ENCODE measurements at places on chromosomes 3 and 15. TPM values are rescaled to one million over a fixed set of nuclear protein-coding genes. Genes with fewer than 3 reads are reported as not detected.

EPHB3 gene
- total RNA-seq, result not detected

GRCh38 chr3:195270079-195270816 is 711 bp downstream of the XXYLT1 start:
- peak; percentile 81 for DNase-seq
- peaks cover 7% of the 10 kb centered on the region for H3K36me3 ChIP-seq
- H3K4me3 ChIP-seq, result peak overlapping the region; percentile 88
- no peaks in the 10 kb centered on the region for H3K27me3 ChIP-seq
- peak overlapping the region; percentile 69 for H3K27ac ChIP-seq

- H3K27ac ChIP-seq, result no peak overlapping the region
- H3K27me3 ChIP-seq, result peaks cover 6% of the 10 kb centered on the region
- H3K4me1 ChIP-seq, result no peaks in the 10 kb centered on the region
- H3K36me3 ChIP-seq, result no peaks in the 10 kb centered on the region
- DNase-seq, result no peak
- H3K4me3 ChIP-seq, result no peak overlapping the region
Measured at GRCh38 chr3:133237380-133237779, 162.5 kb upstream of the BFSP2 start.

ROPN1 gene
- total RNA-seq, result not detected

DNA sequence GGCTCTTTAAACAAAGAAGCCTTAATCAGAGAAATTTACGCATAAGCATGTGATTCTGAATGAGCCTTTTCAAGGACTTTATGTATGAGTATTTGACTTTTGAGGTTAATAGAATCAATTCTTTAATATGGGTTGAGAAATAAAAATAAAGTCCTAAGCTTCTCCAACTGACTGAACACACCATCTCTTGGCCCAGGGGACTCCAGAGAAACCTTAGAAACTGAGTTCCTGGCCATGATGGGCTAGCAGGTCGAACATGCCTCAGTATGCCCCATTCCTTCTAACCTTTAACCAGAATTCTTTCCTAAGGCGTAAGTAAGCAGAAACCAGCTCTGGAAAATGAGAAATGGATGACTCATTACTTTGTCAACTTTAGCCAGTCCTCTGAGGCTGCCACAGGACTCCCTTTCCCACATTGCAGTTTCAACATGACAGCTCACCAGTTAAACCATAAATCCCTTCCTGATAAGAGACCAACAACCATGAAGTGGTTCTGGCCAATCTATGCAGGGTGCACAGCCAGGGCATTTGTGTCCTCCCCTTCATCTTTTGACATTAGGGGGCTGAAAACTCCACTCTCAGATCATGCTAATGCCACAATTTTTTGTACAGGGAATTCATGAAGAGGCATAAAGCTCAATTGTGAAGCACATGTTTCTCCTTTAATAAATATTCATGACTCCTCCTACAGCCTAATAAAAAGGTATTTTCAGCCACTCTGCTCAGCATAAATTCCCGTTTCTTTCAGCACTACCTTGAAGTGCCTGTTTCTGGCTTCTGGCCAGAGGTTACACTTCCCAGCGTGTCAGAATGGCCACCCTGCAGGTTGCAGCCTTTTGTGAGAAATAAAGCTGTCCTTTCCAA is 33.3 kb downstream of the TM4SF18 start:
- no peak overlapping the region for H3K27ac ChIP-seq
- H3K27me3 ChIP-seq, result peaks cover 45% of the 10 kb centered on the region
- DNase-seq, result peak; percentile 49
- H3K36me3 ChIP-seq, result no peaks in the 10 kb centered on the region
- no peak overlapping the region for H3K4me3 ChIP-seq
- peaks cover 4% of the 10 kb centered on the region for H3K4me1 ChIP-seq

DNA sequence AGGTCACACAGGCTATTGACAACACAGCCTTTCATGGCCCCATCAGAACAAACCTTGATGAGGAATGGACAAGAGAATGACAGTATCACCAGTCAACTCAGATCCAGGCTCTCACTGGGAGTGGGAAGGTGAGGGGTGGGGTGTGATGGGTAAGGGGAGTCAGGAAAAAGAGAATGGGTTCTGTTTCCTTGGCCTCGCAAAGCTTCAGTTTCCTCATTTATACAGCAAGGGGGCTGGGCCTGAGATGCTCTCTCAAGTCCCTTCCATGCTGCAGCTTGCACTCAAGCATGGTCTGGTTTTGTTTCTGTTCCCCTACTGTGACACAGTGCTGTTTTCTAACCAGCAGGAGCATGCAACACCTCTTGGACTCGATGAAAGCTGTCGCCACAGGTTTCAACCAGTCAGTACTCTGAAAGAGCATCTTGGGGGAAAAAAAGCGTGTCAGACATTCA is 65.7 kb upstream of the IL12A start:
- H3K27me3 ChIP-seq, result peaks cover 14% of the 10 kb centered on the region
- no peak overlapping the region for H3K27ac ChIP-seq
- H3K4me1 ChIP-seq, result no peaks in the 10 kb centered on the region
- DNase-seq, result no peak

DNA sequence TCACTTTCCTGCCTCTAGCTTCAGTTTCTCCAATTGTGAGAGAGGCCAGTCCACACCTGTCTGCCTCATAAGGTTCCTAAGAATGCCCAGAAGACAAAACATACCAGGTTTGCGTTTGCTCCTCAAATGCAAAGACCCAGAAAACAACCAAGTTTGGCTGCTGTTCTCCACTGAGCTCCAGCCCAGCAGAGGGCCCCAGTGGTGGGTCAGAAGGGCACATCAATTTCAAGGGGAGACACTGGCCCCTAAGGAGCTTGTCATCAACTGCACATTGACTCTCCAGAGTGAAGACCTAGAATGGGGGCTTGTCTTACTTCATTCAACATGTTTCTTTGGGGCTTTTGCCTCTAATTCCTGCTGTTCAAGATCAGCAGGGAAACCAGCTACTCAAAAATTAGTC is 127.9 kb upstream of the SLC6A11 start:
- H3K4me3 ChIP-seq, result no peak overlapping the region
- H3K36me3 ChIP-seq, result no peaks in the 10 kb centered on the region
- DNase-seq, result no peak
- no peak overlapping the region for H3K27ac ChIP-seq
- H3K4me1 ChIP-seq, result no peaks in the 10 kb centered on the region

ZMYND10 gene
- 1.3 TPM for total RNA-seq

GRCh38 chr15:41987246-41987924 is 15.0 kb upstream of the EHD4 start:
- no peaks in the 10 kb centered on the region for H3K27me3 ChIP-seq
- no peak for DNase-seq
- no peak overlapping the region for H3K4me3 ChIP-seq
- no peak overlapping the region for H3K27ac ChIP-seq
- no peaks in the 10 kb centered on the region for H3K36me3 ChIP-seq
- H3K4me1 ChIP-seq, result no peaks in the 10 kb centered on the region

- H3K27ac ChIP-seq, result no peak overlapping the region
- DNase-seq, result no peak
- no peaks in the 10 kb centered on the region for H3K4me1 ChIP-seq
- peaks cover 15% of the 10 kb centered on the region for H3K36me3 ChIP-seq
Measured at GRCh38 chr3:184887574-184887973, 75.6 kb downstream of the VPS8 start.

USF3 gene
- total RNA-seq, result 12.9 TPM

- H3K27me3 ChIP-seq, result peaks cover 46% of the 10 kb centered on the region
- peaks cover 3% of the 10 kb centered on the region for H3K36me3 ChIP-seq
- H3K27ac ChIP-seq, result no peak overlapping the region
- H3K4me3 ChIP-seq, result no peak overlapping the region
- H3K4me1 ChIP-seq, result peaks cover 11% of the 10 kb centered on the region
Measured at GRCh38 chr3:184375747-184376461, 2.1 kb downstream of the THPO start.

DNA sequence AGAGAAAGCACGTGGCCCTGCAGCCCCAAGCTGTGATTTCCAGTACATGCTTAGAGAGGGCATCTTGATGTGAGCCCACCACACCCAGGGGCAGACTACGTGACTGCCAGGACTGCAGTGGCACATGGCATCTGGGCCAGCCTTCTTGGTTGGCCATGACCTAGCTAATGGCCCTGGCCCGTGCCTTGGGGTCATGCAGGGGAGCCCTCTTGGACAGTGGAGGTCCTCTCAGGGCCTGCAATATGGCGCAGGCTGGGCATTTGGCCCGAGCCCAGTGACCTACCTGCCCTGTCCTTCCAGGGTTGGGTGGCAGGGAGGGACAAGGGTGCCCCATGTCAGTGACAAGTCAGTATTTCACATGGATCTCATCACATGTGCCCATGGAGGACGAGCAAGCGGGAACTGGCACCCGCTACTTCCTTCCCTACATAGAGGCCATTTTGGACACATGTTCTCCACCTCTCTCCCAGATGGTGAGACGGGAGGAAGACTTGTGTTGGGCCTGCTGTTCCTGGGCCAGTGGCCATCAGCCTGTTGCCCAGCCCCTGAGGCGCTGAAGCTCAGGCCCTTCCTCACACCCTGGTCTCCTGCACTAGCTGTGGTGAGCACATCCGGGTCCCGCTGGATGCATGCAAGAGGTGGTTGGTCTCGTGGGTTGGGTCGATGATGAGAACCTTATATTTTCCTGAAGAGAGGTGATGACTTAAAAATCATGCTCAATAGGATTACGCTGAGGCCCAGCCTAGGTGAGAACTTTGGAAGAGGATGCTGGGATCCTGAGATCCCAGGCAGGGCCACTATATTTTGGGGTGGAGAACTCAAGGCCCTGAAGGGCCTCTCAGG is 195.6 kb downstream of the UBE3A start:
- no peak for DNase-seq
- H3K4me3 ChIP-seq, result no peak overlapping the region
- H3K27me3 ChIP-seq, result no peaks in the 10 kb centered on the region
- no peaks in the 10 kb centered on the region for H3K36me3 ChIP-seq

KIAA1143 gene
- 47.4 TPM for total RNA-seq

DNA sequence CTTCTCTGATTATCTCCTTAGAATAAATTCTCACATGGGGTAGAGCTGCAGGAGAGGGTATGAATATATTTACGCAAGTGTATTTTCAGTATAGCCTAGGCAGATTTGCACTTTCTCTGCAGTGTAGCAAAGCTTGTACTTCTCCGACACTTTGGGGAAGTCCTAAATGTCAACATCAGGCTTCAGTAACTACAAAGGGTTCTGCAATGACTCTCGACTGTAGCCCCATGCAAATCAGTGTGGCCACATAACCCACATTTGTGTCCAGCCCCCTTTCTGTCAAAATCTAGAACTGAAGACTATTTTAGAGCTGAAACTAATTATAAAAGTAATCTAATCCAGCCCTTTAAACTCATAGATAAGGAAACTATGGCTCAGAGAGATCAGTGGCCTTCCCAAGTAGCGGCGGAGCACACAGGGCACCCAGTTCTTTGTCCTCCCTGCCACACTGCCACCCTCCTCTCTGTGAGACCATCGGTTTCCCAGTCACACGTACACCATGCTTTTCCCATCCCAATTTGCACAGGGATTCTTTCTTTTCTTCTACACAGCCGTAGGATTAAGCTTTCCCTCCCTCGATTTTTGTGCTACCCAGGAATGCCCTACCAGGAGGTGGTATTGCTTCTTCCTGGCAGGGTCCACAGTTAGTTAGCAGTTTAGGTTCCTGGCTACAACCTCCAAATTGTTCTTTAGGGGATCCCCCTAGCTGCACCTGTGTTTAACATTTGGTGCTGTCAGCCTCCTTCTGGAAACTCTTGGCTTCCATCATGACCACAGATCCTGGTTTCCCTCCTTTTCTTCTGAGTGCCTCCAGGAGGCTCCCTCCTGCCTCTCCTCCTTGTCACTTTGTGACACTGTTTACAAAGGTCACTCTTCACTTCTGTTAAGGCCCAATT is 22.9 kb downstream of the MRAS start:
- no peak overlapping the region for H3K4me3 ChIP-seq
- peak overlapping the region; percentile 22 for H3K27ac ChIP-seq
- H3K36me3 ChIP-seq, result no peaks in the 10 kb centered on the region

- DNase-seq, result no peak
- H3K4me3 ChIP-seq, result no peak overlapping the region
- H3K27me3 ChIP-seq, result peaks cover 12% of the 10 kb centered on the region
- no peaks in the 10 kb centered on the region for H3K36me3 ChIP-seq
Measured at GRCh38 chr3:43747641-43748040, 56.9 kb downstream of the ABHD5 start.

DNA sequence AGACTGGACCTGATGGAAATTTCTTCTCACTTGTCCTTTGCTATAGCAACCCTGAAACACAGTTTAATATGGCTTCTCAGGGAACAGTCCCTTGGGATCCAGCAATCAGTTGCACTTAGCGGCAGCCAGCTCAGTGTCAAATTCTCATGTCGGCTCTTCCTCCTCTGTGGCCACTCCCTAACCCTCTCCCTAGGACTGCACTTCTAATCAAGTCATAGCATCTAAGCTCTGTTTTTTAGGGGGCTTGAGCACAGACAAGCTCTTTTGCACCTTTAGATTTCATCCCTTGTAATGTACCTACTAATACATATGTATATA is 250.5 kb upstream of the TLE3 start:
- no peak overlapping the region for H3K4me3 ChIP-seq
- no peak for DNase-seq
- H3K36me3 ChIP-seq, result no peaks in the 10 kb centered on the region
- H3K27ac ChIP-seq, result no peak overlapping the region

SLC28A2 gene
- not detected for total RNA-seq

GRCh38 chr3:195184716-195185421 is 86.1 kb downstream of the XXYLT1 start:
- DNase-seq, result no peak
- H3K27ac ChIP-seq, result peak overlapping the region; percentile 31
- peaks cover 2% of the 10 kb centered on the region for H3K27me3 ChIP-seq
- peaks cover 2% of the 10 kb centered on the region for H3K36me3 ChIP-seq
- H3K4me3 ChIP-seq, result no peak overlapping the region
- H3K4me1 ChIP-seq, result peaks cover 45% of the 10 kb centered on the region

CELSR3 gene
- total RNA-seq, result 15.2 TPM

DNA sequence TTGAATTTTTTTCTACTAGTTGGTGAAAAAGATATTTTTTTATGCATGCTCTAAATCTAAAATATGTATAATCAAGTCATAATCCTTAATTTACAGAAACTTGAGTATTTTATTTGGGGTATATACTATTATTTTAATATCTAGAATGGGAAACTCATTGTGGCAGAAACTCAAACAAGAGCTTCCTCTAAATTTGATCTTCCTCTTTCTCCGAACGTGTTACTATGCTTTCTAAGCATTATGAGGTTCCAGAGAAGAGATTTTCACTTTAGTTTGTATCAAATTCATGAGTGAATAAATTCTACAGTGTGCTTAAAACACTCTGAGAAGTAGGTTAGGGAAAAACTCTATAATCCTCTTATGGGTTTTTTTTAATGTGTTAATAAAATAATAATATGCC is 173.1 kb downstream of the POTEB3 start:
- DNase-seq, result no peak
- no peak overlapping the region for H3K4me3 ChIP-seq
- H3K36me3 ChIP-seq, result no peaks in the 10 kb centered on the region
- H3K27ac ChIP-seq, result no peak overlapping the region

GRCh38 chr3:101643861-101644613 is 32.9 kb downstream of the ZBTB11 start:
- no peaks in the 10 kb centered on the region for H3K27me3 ChIP-seq
- peaks cover 18% of the 10 kb centered on the region for H3K4me1 ChIP-seq
- H3K4me3 ChIP-seq, result peak overlapping the region; percentile 23
- H3K27ac ChIP-seq, result peak overlapping the region; percentile 75

- no peak overlapping the region for H3K27ac ChIP-seq
- H3K36me3 ChIP-seq, result no peaks in the 10 kb centered on the region
- DNase-seq, result peak; percentile 61
Measured at GRCh38 chr3:171704002-171704401, 106.3 kb downstream of the PLD1 start.

DISP2 gene
- total RNA-seq, result 0.02 TPM

All from activated CD4-positive, alpha-beta T cell treated with anti-CD3 and anti-CD28 coated beads, Interleukin-2, amount 10 ng/mL, durations not matched to agents 24 days and 14 days (primary cell).